ENCODE measurements at places on chromosomes 1 and 21.

- no peak for DNase-seq
These were observed 15.2 kb downstream of the SLC27A3 start for GRCh38 chr1:153790313-153790965.

DNA sequence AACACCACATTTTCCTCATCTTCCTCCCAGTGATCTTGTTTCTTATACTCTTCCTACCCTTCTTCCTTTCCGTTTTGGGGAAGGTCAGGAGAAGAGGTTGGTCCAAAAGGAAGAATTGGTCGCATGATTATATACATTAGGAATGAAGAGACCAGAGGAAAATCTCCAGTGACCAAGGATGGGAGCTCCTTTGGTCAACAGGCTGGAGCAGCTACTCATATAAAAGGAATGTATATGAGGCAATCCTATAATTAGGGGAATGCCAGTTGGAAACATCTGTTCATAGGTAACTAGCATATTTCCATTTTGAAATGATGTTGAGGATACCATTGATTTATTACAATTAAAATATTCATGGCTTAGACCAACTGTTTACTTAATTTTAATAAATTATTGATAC, 114.5 kb downstream of the LRRC40 start:
- DNase-seq, result no peak

DNA sequence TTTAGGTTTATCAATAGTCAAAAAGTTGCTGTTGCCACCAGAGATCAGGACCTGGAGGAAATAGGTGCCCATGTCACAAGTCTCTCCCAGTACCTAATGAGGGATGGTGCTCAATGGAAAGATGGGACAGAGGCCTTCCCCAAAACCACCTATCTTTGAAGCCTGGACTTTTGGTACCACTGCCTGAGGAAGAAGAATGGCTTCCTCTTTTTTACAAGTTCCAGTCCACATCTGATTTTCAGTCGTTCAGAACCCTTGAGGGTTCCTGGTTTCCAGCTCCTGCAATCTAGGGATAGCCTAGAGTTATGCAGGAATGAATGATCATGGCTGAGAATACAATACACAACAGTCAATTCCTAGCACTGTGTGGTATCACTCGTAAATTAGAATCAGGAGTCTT, 5.7 kb downstream of the CATSPERE start:
- DNase-seq, result no peak

GRCh38 chr21:20875742-20876141, 122.5 kb upstream of the NCAM2 start:
- DNase-seq, result no peak

- DNase-seq, result no peak
These were observed 17.3 kb downstream of the SLC6A9 start for GRCh38 chr1:44013949-44014348.

- DNase-seq, result no peak
These were observed 28.6 kb upstream of the AK5 start for GRCh38 chr1:77253211-77253610.

- DNase-seq, result no peak
These were observed 105.8 kb downstream of the GLIS1 start for GRCh38 chr1:53633073-53633704.

- DNase-seq, result no peak
These were observed 420 bp upstream of the DCDC2B start for GRCh38 chr1:32208469-32208868.

DNA sequence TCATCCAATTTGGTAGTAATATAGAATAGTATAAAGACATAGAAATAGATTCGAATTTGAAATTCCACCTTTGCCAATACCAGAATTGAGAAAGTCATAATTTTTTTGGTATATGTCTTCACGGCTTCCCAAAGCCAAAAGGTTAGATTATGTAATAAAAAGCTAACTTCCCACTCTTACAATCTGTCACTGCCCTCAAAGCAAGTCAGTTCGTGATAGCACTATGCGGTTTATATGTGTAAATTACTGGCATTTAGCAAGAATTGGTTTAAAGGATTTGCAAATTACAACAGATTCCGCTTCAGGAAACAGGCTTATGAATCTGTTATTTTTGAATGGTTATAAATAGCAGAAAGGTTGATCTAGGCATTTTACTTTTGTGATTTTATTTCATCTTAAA, 679.4 kb upstream of the ADGRL2 start:
- DNase-seq, result no peak

DNA sequence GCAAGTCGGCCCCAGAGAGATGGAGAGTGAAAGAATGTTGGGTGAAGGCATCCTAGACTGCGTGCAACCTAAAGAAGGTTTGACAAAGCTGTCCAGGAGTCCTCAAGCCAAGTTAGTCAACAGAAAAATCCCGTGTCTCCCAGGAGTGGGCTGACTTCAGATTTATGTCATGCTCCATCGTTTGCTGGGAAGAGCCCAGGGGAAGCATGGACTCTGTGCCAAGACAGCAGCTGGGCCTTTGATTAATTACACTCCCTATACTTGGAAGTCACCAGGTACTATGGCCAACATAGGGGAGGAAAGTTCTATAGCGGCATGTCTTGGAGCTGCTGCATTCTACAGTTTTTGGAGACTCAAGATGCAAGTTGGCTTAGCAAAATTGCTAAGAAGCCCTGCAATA, 247.4 kb downstream of the KAZN start:
- no peak for DNase-seq
